ENCODE measurements at places on chromosomes 13 and 19.

DNA sequence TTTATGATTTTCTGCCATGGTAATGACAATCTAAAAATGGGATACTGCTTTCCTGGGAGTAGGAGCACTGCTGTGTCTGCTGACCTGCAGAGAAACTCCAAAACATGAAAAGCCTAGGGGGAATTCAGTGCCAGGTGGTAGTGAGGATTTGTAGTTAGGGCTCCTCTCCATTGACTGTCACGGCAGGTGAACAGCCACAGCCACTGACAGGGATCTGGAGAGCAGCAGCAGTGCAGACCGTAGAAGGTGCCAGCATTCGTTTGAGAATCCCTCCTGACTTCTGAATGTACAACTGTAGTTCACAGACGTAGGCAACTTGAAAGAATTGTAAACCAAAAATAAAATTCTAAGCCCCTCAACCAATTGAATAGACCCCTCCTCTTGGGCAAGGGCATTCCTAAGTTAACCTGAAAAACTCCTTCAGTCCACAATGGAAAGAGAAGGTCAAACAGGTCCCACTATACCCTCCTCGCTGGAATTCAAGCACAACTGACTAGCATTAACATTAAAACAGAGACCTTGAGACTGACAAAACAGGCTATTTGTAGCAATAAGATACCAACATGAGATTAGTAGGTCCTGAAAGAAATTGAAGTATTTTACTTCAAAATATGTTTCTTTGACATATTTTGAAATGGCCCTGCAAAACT lies 1328.8 kb downstream of the OLFM4 start:
- no peaks in the 10 kb centered on the region for H3K27me3 ChIP-seq
- no peak overlapping the region for H3K4me3 ChIP-seq

- no peaks in the 10 kb centered on the region for H3K36me3 ChIP-seq
- no peak overlapping the region for H3K27ac ChIP-seq
- H3K4me3 ChIP-seq = no peak overlapping the region
- DNase-seq = peak; percentile 34
- no peaks in the 10 kb centered on the region for H3K27me3 ChIP-seq
- no peaks in the 10 kb centered on the region for H3K4me1 ChIP-seq
Observed at GRCh38 chr19:53424968-53425597, 6.7 kb upstream of the ZNF761 start.

DNA sequence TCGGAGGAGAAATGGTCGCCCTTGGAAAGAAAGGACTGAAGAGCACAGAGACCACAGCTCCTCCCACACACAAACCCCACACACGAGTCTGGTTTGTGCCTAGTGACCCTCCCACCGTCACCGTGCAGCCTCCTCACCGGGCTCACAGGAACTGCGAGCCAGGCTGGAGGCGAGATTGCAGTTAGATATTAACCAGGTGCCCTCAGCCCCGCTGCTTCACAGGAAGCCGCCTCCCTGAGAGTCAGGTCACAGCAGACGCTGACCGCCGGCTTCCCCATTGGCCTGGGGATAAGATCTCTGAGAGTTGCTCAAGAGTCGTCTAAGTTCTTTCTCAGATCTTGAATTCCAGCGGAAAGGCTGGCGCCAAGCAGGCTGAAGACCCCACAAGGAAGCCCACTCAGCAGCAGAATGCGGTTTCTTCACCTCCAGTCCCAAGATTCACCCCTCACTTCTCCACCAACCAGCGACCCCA lies 870 bp downstream of the ZNF44 start:
- H3K36me3 ChIP-seq = peaks cover 46% of the 10 kb centered on the region
- peaks cover 35% of the 10 kb centered on the region for H3K4me1 ChIP-seq
- H3K27ac ChIP-seq = peak overlapping the region; percentile 99
- no peaks in the 10 kb centered on the region for H3K27me3 ChIP-seq
- H3K4me3 ChIP-seq = peak overlapping the region; percentile 100

- no peak overlapping the region for H3K27ac ChIP-seq
- H3K4me3 ChIP-seq = no peak overlapping the region
- H3K4me1 ChIP-seq = no peaks in the 10 kb centered on the region
- DNase-seq = no peak
- no peaks in the 10 kb centered on the region for H3K27me3 ChIP-seq
- H3K36me3 ChIP-seq = no peaks in the 10 kb centered on the region
Observed at GRCh38 chr13:103273825-103274224, 207.6 kb upstream of the SLC10A2 start.
